Endothelial cell (in vitro differentiated cells): ENCODE measurements at places on chromosomes 5 and 9.

DNA sequence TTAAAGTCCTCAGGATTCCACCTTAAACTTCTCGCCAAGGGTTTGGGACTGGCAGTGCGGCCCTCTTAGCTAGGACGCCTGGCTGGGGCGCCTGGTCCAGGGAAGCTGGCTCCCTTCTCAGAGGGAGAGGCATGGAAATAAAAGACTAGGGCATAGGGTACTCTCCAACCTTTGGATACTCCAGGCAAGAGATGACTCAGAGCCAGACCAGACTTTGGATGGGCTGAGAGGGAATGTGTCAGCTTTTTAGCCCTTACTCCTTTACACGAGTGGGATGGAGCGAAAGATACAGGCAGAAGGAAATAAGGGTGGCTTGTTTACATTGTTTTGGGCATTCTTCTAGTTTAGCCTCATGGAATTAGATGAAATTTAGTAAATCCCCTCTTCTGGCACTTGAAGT is 48.2 kb downstream of the IL31RA start:
- no peak for DNase-seq

DNA sequence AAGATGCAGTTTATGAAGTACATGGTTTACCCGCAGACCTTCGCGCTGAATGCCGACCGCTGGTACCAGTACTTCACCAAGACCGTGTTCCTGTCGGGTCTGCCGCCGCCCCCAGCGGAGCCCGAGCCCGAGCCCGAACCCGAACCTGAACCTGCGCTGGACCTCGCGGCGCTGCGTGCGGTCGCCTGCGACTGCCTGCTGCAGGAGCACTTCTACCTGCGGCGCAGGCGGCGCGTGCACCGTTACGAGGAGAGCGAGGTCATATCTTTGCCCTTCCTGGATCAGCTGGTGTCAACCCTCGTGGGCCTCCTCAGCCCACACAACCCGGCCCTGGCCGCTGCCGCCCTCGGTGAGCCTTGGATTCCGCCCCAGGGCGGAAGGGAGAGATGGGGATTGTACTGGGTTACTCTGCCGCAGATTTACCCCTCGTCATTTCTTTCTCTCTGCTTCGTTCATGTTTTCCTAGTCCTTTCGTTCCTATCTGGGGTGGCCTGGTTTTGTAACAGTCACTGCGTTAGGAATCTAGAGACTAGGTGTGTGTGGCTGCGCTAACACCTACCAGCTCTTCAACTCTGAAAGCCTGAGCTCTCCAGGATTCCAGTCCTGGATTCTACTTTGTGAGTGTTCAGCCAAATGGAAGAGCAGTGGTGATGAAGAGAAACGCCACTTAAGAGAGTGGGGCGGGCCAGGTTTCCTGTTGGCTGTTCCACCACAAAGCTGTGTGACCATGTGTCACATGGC is 638 bp downstream of the MRPS30 start:
- DNase-seq, result peak; percentile 33

GRCh38 chr5:175750511-175750931 is 92.7 kb downstream of the HRH2 start:
- DNase-seq, result no peak

- DNase-seq, result no peak
Measured at GRCh38 chr5:154234551-154234950, 44.0 kb downstream of the GALNT10 start.

DNA sequence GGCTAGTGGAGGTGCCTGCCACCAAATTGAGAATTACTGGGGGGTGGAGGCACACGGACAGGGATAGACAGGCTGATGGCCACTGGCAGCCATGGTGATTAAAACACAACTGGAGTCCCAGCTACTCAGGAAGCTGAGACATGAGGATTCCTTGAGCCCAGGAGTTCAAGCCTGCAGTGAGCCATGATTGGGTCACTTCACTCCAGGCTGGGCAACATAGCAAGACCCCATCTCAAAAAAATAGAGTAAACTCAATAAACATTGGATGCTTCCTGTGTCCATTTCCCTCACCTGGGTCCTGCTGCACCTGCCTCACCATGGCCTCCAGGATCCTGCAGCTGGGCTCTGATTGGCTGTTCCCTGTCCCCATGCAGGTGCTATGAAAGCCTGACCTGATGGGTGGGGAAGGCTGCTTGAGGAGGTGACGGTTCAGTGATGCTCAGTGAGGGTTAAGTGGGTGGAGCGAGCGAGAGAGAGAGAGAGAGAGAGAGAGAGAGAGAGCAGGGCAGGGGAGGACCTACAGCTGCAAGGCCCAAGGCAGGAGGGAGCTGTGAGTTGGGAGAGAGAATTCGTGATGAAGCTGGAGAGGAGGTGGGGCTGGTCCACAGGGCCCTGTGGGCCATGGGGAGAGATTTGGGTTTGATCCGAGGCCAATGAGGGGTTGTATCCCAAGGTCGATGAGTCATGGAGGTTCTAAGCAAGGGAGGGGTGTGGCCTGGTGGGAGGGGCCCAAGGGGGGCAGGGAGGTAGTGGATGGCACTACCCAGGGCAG is 36.7 kb upstream of the FUBP3 start:
- DNase-seq, result no peak

DNA sequence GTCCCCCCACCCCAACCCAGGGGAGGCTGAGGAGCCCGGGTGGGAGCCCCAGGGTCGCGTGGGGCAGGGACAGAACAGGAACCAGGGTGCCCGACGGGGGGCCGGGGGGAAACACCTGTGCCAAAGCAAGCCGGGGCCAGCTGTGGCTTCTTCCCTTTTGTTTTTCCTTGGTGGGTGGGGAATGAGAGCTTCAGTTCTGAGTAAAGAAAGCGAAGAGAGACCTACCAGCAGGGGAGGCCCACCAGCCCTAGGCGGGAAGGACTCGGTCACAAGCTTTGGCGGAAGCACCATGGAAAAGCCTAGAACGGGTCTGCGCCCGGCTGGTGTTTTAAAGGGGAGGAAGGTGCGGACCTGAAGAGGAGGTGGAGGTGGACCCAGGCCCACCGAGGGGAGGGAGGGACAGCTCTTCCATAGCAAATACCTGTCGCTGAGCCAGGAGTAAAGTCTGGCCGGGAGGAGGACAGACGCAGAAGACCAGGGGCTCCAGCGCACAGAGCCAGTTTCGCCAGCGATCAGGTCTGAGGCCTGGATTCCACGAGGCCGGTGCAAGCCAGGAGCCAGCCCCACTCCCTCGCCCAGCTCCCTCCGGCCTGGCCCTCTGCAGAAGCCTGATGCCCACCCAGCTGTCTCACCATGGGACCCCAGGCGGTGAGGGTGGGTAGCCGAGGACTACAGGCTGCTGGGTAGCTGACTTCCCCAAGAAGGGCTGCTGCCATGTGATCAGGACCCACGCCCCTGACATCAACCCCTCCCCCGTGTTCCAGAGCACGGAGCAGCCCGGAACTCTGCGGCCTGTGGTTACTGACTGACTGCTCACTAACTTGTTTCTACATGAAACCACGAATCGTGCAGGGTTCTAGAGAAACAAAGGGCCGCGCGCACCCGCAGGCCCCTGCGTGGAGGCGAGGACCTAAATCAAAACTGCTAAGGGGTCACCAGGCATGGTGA is 849 bp upstream of the MGAT1 start:
- DNase-seq, result peak; percentile 61

DNA sequence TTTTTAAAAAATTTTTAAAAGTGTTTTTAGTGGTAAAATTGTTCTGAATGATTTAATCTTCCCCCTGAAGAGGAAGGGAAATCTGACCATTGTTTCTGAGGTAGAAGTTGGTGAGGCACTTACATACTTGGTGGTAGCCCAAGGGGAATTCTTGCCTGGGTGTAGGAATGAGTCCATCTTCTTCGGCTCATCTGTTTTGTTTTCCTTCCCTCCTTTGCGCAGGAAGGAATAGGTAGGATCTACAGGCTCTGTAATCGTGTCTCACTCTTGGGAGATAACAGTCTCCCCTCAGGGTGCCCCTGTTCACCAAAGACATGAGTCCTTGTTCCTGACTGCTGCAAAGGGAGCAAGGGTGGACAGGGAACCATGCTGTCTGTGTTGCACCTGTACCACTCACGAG is 138.1 kb downstream of the HSPA4 start:
- no peak for DNase-seq

DNA sequence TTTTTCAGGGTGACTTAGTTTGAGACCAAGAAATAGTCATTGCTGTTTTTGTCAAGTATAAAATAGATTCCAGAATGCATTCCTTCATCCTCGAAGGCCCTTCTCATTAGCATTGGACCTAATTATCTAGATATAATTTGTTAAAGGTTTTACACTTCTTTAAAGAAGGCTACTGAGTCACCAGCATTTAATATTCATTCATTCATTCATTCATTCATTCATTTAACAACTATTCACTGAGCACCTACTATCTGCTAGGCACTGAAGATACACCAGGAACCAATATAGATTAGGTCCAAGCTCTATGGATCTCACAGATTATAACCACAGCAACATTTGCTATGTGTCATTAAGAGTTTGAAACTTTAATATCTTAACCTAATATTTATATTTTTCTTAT is 11.1 kb upstream of the REEP5 start:
- no peak for DNase-seq

- no peak for DNase-seq
Measured at GRCh38 chr5:75465480-75465879, 45.9 kb downstream of the CERT1 start.

- no peak for DNase-seq
Measured at GRCh38 chr5:101418713-101419118, 515.6 kb upstream of the ST8SIA4 start.

- DNase-seq, result no peak
Measured at GRCh38 chr9:69028754-69029153, 6.8 kb upstream of the FXN start.

GRCh38 chr5:116964438-116964837 is 389.8 kb upstream of the SEMA6A start:
- no peak for DNase-seq

GRCh38 chr5:146070746-146071145 is 34.6 kb downstream of the PLAC8L1 start:
- DNase-seq, result no peak

- no peak for DNase-seq
Measured at GRCh38 chr5:75089662-75090061, 37.3 kb upstream of the GCNT4 start.

GRCh38 chr9:98129451-98129881 is 10.4 kb upstream of the TRIM14 start:
- DNase-seq, result no peak

- DNase-seq, result no peak
Measured at GRCh38 chr5:127243011-127243410, 47.6 kb upstream of the MEGF10 start.

DNA sequence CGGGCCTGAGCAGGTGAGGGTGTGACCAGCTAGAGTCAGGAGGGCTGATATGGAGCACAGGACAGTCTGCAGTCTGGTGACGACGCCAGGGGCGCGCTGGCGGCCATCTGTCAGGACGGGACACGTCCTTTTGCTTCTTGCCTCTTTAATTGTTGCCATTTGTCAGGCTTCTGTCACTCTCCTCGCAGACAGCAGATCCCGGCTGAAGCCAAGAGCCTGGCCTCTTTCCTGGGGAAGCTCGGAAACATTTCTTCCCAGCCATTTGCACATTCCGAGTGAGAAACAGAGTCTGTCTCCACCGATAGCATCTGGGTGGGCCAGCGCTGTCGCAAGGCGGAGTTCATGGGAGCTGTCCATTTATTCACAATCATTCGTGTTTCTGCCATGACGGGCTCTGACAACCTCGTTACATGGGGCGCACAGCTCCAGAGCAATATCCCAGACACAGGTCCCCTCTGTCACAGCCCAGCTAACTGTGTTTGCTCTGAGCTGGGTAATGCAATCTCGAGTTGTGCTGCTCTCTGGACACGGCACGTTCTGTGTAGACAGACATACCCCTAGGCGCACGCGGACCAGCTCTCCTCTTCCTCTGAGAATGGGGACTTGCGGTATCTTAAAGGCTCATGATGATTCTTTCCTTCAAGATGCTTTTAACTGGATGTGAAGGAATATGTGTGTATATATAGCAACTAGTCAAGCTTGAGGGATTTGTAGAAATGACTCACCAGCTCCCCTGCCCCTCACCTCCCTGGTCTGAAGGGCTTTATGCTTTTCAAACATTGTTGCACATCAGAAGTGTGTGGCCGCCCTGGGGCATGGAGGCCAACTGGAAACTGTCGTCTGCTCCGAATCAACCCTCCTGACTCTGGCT is 105.3 kb upstream of the FCN2 start:
- DNase-seq, result no peak

GRCh38 chr9:79616971-79617370 is 45.2 kb downstream of the TLE4 start:
- no peak for DNase-seq

- no peak for DNase-seq
Measured at GRCh38 chr5:164361986-164362385, 856.6 kb downstream of the MAT2B start.

GRCh38 chr5:38316544-38317224 is 58.3 kb downstream of the EGFLAM start:
- no peak for DNase-seq

DNA sequence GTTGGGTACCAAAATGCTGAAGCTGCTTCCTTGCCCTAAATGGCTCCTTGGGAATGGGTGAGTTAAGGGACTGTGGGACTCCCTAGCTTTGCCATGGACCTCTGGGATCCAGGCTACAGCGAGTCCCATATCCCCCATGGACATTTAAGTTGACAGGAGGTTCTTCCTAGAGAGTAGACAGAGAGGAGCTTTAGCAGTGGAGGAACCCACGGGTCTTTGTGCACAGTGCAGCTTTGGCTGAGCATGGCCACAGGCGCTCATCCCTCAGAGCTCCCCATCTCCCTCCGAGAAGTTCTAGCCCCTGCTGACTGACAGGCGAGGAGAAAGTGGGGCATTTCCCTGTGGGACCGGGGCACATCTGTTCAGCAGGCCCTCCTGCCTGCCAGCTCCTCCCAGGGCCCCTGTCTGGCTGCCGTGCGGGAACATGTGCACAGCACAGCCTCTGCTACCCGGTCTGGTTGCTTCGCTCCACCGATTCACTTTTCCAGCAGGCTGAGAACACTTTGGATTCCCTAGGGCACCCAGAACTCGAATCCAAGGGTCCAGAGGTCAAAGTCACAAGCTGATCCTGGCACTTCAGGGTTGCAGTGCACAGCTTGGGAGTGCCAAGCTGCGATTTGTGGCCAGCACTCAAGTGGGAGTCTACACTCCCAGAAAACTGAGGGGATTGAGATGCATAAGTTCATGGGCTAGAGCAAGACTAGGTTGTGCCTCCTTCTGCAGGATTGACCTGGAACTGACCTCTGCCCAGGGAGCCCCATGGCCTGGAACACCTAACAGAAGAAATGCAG is 40.6 kb upstream of the DMRTA1 start:
- no peak for DNase-seq

DNA sequence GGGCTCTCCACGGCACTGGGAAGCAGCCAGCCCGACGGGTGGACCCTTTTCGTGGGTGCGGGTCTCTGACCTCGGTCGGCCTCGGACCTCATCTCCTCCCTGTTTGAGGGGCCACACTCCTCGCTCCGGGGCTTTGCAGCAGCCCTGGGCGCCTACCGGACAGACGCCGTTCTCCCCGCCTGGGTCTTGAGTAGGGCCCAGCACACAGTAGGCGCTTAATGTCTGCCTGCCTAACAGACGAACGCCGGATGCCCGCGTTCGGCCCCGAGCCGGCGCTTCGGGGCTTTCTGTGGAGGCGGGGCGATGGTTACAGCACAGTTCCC is 842 bp upstream of the GTF3C5 start:
- no peak for DNase-seq

GRCh38 chr9:2425676-2426075 is 195.9 kb upstream of the VLDLR start:
- no peak for DNase-seq

GRCh38 chr9:77834898-77835488 is 186.9 kb upstream of the GNA14 start:
- no peak for DNase-seq
